ENCODE measurements at places on chromosomes 2 and 18.

DNA sequence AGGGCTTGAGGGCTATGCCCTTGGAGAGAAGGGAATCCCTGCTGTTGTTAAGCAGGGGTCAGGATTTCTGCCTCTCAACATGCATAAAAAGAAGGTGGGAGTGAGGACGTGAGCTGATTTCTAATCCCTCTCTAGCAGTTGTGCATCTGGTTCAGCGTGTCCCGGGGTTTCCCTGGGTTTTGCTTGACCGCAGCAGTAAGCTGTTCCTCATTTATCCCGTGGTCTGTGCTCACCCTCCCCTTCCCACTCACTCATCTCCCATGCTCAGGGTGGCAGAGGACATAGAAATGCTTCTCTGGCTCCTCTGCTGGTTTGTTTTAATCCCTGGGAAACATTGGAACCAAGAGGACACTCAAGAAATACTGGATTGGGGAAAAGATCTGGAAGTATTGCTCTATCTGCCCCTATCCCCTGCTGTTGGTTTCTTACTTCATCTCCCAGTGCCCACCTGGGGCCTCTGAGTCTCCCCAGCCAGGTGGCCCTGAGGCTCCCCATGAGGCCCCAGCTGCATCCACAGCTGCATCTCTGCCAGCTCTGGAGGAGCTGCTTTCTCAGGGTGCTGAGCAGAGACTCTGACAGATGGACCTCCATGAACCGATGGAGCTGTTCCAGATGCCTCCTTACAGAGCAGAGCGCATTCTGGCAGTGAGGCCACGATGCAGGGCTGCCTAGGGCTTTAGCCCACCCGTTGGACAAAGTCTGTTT lies 36.1 kb downstream of the TET3 start:
- no peak for DNase-seq

DNA sequence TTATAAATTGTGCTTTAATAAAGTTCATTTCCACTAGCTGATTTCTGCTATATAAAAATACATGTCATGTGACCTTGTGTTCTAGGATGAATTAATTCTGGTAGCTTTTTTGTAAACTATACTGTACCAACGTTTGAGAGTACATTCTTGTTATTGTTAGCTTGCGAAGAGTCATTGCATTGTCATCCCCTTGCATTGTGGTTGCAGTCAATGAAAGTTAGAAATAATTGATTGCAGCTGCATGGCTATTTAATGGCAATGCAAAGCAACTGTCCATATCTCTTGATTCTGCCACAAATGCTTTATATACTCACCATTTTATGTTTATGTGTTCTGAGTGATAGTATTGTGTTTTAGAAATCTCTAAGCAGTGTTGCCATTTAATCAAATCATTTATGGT lies 91.6 kb downstream of the ZNF407 start:
- DNase-seq = peak; percentile 25

GRCh38 chr2:221555494-221555846 lies 16.6 kb downstream of the EPHA4 start:
- DNase-seq = no peak

DNA sequence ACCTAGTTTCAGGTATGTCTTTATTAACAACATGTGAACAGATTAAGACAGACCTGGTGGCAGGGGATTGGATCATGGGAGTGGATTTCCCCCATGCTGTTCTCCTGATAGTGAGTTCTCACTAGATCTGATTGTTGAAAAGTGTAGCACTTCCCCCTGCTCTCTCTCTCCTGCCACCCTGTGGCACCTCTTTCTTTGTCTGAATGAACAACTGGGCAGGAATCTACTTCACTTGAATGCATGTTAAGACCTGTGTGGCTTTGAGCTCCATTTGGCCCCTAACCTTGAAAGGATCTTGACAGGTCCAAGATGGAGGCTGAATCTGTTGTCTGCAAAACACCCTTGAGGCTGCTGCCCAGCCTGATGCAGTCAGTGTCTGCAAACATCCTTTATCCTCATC lies 194.4 kb downstream of the RNF144A start:
- no peak for DNase-seq
